ENCODE measurements at places on chromosomes 2 and 18.

DNA sequence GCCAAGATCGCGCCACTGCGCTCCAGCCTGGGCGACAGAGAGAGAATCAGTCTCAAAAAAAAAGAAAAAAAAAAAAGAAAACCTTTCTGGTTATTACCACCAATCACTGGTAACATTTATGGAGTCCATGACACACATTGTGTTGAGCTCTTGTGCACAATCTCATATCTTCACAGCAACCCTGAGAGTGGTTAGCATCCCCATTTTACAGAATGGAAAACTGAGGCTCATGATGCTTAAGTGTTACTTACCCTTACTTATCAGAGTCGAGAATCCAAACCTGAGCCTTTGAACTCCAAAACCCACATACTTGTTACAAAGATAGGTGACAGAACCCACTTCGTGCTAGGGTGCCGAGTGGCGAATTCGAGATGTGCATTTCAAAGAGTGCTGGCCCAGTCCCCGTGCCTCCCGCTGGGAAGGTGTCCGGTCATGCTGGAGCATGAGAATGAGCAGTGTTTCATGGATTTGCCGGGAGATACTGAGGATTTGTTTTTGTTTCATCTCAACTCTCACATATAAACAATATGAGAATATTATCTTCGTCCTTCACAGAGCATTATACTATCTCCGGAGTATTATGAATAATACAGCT is 50.9 kb downstream of the CYP27C1 start:
- no peak for DNase-seq

- DNase-seq: no peak
Measured at GRCh38 chr18:47558110-47558750, 306.8 kb upstream of the SKOR2 start.

- no peak for DNase-seq
Measured at GRCh38 chr2:46829231-46829995, 86.2 kb downstream of the MCFD2 start.

DNA sequence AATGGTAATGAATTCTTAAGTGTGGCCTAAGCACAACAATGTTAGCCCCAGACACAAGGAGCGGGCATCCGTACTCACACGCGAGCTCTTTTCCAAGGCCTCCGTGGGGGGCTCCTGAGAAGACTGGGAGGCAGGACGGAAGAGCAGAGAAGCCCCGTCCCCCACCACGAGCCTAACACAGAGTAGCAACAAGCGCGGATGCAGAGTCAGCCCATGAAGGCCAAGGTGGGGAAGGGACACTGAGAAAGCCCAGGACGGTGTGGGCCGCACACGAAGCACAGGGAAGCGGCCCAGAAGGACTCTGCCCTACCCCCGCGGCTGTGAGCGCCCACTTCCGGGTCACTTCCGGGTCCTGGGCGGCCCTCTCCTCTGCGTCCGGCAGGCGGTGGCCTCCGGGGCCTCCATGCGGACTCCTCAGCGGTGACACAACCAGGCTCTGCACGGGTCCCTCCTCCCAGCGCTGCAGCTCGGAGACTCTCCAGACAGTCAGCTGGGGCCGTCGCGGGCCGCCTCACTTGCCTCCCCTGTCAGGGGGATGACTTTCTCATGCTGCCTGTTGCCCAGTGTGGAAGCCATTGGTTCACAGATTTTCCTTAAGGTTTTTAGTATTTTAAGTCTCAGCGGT is 151.5 kb downstream of the MTCL1 start:
- no peak for DNase-seq

DNA sequence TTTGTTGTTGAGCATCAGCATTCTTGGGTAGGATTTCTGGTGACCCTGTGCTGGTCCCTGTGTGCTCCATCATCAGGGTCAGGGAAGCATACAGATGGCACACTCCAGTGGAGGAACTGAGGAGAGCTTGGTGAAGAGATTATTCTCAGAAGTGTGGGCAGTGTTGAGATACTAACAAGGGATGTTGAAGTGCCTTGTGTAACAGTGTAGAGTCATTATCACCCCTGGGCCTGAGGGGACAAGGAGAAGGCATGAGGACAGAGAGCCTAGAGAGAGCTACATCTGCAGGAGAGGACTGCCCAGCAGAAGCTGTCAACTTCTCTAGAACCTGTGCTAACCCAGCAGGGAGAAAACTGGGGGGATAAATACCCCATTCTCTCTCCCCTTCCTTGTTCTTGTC is 189.0 kb downstream of the PLCL1 start:
- DNase-seq: no peak

DNA sequence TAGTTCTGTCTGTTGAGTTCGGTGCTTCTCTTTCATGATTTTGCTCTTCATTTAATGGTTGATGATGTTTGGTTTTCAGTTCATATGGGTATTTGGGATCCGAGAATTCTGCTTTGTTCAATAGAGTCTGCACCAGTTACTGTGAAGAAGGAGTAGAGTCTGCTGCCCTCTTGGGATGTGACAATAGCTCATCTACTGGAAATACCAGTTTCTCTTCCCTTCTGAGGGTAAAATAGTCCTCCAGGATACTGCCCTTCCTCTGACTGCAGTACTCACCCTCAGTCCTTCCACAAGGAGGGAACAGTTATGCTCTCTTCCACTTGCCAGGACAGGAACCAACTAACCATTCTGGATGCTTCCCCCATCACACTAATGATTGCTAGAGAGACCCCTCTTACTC is 12.5 kb upstream of the TNFAIP6 start:
- no peak for DNase-seq

GRCh38 chr2:106165029-106165428 is 29.1 kb downstream of the UXS1 start:
- no peak for DNase-seq

GRCh38 chr2:38991899-38992298 is 102.2 kb downstream of the ARHGEF33 start:
- no peak for DNase-seq

DNA sequence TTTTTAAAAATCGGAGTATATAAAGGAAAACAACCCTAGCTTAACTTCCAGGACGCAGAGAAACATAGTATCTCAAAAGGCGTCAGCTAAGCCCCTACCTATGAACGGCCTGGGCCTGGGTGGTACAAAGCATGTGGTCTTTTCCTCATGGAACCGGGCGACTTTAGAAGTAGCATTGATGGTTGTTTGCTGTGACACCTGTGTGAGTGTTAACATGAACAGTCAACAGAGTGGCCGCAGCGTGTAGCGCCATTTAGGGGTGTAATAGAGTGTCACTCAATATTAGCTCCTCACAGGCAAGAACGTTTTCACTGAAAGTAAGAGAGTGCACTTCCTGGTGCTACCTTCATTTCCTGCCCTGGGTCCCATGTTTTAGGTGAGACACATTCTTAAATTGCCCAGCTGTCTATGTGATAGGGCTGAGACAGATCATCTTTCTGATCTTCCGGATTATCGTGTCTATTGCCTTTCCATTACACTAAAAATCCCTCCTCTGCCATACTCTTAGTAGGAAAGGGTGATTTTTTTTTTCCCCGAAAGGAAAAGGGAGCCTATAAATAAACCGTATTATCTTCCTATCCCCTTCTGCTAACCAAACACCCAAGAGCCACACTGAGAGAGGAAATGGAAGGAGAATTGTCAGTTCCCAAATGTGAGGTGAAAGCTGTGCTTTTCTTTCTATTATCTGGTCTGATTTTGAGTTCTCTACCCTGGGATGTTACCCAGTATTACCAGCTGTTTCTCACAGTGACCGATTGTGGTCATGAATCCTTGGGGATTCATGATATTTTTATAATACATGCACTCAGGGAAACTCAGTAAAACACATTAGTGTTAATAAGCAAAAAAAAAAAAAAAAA is 1.3 kb downstream of the GORASP2 start:
- peak; percentile 75 for DNase-seq

GRCh38 chr18:68104036-68104435 is 587.5 kb upstream of the DSEL start:
- no peak for DNase-seq

- no peak for DNase-seq
Measured at GRCh38 chr2:156229724-156230362, 102.7 kb downstream of the NR4A2 start.

DNA sequence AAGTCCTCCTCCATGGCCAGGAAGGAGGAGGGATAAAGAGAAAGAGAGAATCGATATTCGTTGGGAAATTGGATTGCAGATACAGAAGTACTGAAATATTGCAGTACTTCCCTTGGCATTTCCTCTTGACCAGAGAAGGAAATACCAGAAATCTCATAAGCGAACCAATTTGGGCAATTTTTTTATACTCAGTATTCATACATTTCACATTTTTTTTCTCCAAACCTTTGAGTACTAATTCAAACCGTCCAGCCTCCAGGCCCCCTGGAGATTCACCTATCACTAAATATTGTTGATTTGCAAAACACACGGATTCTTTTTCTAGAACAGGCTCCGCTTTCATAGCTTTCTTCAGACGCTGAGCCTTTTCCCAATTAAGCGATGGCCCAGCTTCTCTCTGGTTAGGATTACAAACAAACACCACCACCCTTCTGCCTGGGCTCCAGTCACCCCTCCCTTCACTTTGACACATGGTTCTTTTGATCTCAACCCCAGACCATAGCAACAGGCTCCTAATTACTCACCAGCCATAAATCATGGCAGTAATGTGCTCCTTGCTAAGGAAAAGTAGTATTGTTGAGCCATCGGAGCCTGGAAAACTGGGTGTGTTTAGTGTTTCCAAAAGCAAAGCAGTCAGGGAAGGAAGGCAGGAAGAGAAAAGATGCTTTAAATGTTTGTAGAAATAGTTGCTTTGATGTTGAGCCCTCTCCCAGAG is 138.4 kb upstream of the CCDC68 start:
- DNase-seq: no peak

DNA sequence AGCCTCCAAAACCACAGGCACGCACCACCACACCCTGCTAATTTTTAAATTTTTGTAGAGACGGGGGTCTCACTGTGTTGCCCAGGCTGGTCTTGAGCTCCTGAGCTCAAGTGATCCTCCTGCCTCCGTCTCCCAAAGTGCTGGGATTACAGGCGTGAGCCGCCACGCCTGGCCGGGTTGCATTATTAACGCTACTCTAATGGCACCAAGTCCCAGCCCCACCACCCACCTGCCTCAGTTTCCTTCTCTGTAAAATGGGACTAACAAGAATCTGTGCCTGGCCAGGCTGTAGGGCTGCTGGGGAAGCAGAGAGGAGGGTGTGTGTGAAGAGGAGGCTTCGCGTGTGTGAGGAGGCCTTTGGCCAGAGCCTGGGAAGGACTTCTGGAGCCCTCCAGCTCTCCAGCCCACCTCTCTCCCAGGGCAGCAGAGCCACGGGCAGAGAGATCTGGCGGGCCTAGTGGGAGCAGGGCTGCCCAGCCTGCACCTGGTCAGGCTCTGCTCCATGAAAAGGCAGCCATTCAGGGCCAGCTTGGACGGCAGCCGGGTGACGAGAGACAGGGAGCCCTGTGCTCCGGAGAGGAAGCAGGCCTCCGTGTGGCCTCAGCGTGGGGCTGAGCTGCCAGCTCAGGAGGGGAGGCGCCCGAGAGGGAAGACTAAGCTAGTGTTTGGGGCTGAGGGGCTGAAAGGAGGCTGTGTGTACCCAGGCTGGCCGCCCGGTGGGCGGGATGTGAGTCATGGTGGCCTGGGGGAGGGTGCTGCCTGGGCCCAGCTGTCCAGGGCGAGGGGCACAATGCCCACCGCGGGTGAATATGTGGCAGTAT is 7.4 kb upstream of the B3GNT7 start:
- DNase-seq: no peak

Data from OCI-M1 (cell line).